Endothelial cell of umbilical vein (primary cell): ENCODE measurements at places on chromosomes 1 and 21. TPM values are rescaled to one million over a fixed set of nuclear protein-coding genes. Genes with fewer than 3 reads are reported as not detected.

DNA sequence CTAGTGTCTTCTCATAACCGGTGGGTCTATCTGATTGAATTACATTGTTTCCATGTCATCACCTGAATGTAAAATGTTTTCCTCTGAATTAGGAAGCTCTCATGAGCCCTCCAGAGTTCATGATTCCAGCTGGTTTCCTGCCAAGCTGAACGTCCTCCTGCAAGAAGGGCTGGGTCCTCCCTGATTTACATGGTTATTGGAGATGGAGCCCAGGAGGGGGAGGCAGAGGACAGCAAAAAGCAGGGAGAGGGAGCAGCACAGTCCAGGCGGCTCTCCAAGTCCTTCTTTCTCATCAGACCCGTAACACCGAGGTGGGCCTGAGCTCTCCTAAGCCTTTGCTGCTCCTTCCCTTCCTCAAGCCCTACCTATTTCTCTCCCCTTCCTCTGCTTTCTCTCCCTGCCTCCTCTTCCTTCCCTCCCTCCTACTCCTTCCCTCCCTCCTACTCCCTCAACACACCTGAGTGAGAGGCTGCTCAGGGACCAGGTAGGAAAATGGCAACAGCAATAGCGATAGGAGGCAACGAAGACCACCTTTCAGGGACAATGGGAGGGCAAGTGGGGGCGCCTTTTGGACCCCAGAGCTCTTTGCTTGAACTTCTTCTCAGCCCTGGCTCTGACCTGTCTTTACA, 265.9 kb downstream of the PRDM2 start:
- DNase-seq: no peak

Gene TNFRSF9
- 0.15 and 0.27 TPM in 2 replicates for polyA plus RNA-seq

DNA sequence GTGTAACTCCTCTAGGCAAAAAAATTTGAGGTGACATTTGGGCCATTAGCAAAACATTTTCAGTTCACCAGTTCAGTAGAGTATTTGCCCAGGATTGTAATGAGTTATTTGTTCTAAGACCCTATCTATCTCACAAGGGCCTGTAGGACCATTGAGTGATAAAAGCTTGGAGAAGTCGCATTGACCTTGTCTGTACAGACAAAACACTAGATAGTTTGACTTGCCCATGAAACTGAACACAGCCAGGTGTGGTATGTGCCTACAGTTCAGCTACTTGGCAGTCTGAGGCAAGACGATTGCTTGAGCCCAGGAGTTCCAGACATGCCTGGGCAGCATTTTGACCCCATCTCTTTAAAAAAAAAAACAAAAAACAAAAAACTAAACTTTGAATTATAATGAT, 3.1 kb downstream of the ATP5IF1 start:
- DNase-seq: no peak

Gene SPRR5
- polyA plus RNA-seq: not detected in 2 replicates

Gene EMC1
- polyA plus RNA-seq: 164 and 169 TPM in 2 replicates

DNA sequence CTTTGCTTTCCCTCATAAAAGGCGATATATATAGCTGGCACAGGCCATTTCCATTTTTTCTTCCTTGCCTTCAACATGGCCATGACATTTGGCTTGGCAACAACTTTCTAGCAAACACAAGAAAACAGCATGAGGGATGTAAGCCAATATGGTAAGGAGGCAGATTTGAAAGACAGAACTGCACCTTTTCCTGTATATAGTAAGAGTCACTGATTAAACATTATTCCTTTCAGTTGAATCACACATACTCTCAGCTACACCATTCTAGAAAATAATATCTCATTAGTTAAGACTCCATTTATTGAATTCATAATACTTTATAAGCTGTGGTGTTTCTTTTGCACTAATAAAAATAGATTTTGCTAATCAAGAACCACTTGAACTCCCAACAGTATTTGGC, 9.5 kb downstream of the SIKE1 start:
- DNase-seq: no peak

GRCh38 chr1:219385787-219386427, 212.2 kb downstream of the LYPLAL1 start:
- peak; percentile 66 for DNase-seq

Gene LINGO4
- polyA plus RNA-seq: not detected in 2 replicates

GRCh38 chr1:216216305-216216704, 206.9 kb downstream of the USH2A start:
- no peak for DNase-seq
